ENCODE measurements at places on chromosomes 5 and 9. TPM values are rescaled to one million over a fixed set of nuclear protein-coding genes. Genes with fewer than 3 reads are reported as not detected.

- no peaks in the 10 kb centered on the region for H3K27me3 ChIP-seq
- no peak overlapping the region for H3K4me3 ChIP-seq
- no peak overlapping the region for H3K27ac ChIP-seq
- H3K4me1 ChIP-seq, result peaks cover 37% of the 10 kb centered on the region
Observed at GRCh38 chr5:134139377-134139851, 24.9 kb downstream of the TCF7 start.

GRCh38 chr5:180235077-180235476 is 26.1 kb upstream of the RASGEF1C start:
- H3K27ac ChIP-seq, result no peak overlapping the region
- peaks cover 48% of the 10 kb centered on the region for H3K36me3 ChIP-seq
- no peak overlapping the region for H3K4me3 ChIP-seq
- no peaks in the 10 kb centered on the region for H3K4me1 ChIP-seq
- DNase-seq, result no peak
- no peaks in the 10 kb centered on the region for H3K27me3 ChIP-seq

GRCh38 chr9:86337469-86338108 is 16.6 kb downstream of the TUT7 start:
- no peak overlapping the region for H3K4me3 ChIP-seq
- peaks cover 99% of the 10 kb centered on the region for H3K36me3 ChIP-seq
- DNase-seq, result no peak

DNA sequence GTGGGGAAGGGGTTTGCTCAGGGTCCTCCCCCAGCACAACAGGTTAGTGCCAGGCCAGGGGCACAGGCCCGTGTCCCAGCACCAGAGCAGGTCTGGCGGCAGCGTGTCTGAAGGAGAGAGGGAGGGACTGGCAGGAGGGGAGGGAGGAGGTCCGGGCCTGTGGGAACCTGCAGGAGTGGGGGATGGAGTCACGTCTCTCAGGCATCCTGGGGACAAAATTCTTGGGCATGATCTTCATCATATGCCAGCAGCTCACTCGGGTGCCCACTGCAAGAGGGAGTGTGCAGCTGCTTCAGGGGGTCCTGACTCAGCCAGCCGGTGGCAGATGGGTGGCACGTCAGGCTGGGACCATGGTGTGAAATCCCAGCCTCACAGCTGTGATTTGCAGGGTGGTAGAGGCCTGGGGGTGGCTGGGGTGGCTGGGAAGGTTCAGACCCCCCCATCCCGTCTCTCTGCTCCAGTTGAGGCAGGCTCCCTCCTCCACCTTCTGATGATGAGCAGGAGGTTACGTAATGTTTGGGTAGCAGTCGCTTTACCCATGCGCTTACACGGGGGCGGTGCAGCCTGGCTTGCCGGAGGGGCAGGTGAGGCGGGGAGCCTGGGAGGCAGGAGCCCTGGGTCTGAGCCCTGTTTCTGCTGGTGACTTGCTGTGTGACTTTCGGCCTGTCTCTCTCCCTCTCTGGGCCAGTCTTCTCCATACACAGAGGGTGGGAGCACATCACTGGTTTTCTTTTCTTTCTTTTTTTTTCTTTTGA is 40.5 kb downstream of the NCS1 start:
- H3K36me3 ChIP-seq, result no peaks in the 10 kb centered on the region
- no peak overlapping the region for H3K27ac ChIP-seq
- H3K4me1 ChIP-seq, result no peaks in the 10 kb centered on the region
- no peak overlapping the region for H3K4me3 ChIP-seq
- H3K27me3 ChIP-seq, result no peaks in the 10 kb centered on the region
- no peak for DNase-seq

- no peak overlapping the region for H3K4me3 ChIP-seq
- no peak overlapping the region for H3K27ac ChIP-seq
- H3K27me3 ChIP-seq, result no peaks in the 10 kb centered on the region
- no peaks in the 10 kb centered on the region for H3K36me3 ChIP-seq
- H3K4me1 ChIP-seq, result no peaks in the 10 kb centered on the region
Observed at GRCh38 chr9:86644675-86645034, 290.4 kb upstream of the TUT7 start.

RAPGEF1 gene
- total RNA-seq, result 23.6 TPM

KCTD16 gene
- total RNA-seq, result under 0.01 TPM

TMC1 gene
- 0.06 TPM for total RNA-seq

Measured in SJSA1 (cell line).